HS-27A (cell line): ENCODE measurements at places on chromosomes 16 and 17.

DNA sequence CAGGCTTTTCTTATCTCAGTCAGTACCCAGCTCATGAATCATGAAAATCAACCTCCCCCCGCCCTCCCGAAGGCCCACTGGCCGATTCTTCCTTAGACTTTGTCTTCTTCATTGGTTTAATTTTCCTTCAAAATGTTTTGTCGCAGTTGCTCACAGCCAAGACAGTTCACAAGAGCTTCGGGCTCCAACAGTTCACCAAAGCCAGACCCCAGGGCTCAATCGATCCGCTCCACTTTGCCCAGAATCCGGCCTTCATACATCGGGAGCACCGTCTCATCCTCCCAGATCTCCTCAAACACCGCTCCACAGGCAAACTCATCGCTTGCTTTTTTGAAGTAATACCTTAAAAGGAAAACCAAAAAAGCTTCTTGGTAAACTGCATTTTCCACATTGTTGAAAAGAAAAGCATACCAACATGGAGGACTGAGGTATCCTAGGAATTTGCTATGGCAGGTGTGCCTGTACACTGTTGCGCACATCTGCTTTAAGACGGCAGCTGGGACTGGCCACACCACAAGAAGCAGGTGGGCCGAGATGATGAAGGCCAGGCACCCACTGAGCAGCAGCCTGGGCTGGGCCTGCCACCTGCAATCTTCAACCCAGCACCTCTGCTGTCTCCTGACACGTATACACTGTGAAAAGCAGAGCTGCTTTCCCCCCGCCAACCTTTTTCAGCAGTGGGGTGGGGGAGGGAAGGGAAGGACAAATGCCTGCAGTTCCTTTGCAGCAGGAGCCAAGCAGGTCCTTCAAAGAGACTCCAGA lies 31.5 kb downstream of the AXIN2 start:
- DNase-seq: no peak

GRCh38 chr17:27665549-27665948 lies 34.6 kb downstream of the LGALS9 start:
- no peak for DNase-seq

- DNase-seq: no peak
These were observed 4.2 kb downstream of the SRSF2 start for GRCh38 chr17:76732734-76733617.

DNA sequence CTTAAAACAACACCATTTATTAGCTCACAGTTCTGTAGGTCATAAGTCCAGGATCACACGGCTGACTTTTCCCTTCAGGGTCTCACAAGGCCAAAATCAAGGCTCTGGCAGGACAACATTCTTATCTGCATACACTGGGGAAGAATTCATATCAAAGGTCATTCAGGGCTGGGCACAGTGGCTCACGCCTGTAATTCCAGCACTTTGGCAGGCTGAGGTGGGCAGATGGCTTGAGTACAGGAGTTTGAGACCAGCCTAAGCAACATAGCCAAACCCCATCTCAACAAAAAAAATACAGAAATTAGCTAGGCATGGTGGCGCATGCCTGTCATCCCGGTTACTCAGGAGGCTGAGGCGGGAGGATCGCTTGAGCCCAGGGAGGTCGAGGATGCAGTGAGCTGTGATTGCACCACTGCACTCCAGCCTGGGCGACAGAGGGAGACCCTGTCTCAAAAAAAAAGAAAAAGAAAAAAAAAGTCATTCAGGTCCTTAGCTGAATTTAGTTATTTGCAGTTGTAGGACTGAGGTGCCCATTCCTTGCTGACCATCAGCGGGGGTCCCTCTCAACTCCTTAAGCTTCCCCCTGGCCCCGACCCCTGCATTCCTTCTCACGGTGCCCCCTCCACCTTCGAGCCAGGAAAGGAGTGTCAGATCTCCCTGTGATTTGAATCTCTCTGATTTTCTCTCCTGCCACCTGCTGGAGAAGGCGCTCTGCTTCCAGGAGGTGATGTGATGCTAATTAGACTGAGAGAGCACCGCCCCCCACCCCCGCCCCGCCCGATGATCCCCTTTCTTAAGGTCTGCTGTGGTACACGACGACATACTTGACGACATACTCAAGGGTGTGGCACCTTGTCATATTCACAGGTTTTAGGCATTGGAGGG lies 91.8 kb upstream of the CLEC18A start:
- no peak for DNase-seq

GRCh38 chr17:16529906-16530305 lies 37.9 kb upstream of the LRRC75A start:
- no peak for DNase-seq

DNA sequence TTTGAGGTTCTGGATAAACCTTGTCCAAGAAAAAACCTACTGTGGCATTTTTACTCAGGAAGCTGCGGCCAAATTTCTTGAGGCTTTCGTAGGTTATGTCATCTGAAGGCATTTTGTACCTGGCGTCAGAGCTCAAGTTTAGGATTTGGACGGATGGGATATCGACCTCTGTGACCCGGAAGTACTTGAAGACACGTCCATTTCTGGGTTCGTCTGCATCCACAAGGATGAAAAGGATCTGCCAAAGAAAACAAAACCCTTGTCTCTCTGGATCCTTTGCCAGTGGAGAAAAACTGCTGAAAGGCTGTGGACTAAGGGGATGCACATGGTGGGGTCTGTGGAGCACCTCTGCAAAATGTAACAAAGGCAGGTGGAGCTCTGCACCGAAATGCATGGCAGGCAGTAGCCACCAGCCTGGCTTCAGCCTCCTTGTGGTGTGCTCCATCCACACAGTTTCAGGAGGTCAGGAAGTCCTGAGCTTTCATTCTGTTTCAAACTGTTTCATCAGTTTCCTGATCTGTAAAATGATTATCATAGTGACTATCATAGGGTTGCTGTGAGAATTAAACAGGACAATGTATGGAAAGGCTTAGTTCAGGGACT lies 17.0 kb upstream of the UMOD start:
- no peak for DNase-seq

DNA sequence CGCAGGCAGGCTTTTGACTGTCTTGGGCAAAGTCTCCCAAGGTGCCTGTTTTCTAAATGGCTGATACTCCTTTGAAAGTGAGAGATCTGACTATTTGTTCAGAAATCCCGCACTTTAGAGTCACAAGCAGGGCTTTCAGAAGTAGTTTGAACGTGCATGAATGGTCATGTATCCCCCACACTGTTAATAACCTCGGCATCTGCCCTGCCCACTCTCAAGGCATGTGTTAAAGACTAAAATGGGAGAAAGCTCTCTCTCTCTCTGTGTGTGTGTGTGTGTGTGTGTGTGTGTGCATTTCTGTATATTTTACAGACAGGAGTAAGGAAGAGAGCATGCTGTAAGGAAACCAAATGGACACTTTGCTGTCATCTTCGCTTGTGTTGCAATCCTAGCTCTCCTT lies 163.7 kb downstream of the MAF start:
- DNase-seq: no peak

GRCh38 chr16:87436225-87437172 lies 44.4 kb downstream of the MAP1LC3B start:
- DNase-seq: no peak

GRCh38 chr16:80113873-80114574 lies 426.8 kb upstream of the DYNLRB2 start:
- no peak for DNase-seq

DNA sequence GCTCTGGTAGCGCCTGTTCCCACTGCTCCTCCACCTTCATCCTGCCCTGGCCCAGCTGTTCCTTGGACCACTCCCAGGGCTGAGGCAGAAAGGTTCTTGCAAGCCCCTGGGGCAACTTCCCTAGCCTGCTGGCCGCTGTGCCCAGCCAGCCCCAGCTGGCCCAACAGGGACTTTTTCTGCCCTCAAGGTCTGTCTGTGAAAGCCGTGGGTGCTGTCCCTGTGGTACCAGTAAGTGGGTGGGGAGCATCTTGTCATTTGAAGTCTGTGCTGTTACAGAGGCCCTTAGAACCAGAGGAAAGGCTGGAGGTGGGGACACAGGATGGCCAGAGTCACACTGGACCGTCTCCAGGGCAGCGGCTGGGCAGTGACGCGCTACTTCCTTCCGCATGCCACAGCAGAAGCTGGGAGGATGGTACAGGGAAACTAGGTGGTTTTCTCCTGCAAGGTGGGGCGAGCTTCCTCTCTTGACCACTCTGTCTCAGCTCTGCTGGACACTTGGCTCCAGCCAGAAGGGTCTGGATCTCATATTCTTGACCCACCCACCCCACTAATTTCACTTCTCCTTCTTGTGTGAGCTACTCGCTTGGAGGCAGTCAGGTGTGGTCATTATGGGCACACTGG lies 87.8 kb downstream of the PLCG2 start:
- DNase-seq: no peak

DNA sequence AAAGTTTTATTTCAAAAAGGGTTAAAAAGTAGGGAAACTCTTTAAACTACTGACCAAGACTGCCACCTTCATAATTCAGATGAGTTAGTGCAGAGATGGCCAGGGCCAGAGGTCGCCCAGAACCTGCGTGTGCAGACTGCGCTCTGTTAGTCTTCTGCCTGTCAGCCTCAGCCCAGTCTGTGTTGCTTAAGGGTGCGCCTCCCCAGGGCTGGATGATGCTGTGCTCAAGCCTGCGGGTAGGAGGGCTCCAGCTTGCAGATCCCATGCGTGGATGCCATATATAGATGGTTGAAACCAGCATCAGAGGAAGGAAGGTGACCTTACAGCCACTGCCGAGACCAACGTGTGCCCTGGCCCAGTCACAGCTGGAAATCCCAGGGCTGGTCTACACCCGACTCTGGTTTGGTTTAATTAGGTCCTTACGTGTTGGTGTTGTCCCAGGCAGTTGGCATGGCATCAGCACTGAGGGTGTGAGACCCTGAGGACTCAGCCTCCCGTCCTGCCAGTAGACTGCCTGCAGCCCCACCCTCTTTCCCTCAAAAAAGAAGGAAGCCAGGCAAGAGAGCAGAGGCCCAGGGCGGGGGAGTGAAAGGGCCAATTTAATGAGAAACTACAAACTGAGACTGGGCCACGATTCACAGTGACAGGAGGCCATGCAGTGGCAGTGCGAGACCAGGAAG lies 27.7 kb downstream of the CDIP1 start:
- DNase-seq: no peak

DNA sequence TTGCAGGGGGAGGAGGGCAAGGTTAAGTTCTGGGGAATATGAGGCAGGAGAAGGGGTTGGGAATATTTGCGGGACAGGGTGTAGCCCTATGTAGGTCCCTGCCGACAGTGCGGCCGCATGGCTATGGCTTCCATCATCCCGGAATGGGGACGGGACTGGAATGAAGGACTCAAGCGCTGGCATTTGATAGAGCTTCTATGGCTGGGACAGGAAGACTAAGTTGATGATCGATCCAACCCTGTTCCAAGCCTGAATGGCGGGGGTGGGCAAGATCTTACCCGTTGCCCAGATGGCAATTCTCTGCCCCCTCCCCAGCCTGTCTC lies 47.1 kb downstream of the SRCIN1 start:
- no peak for DNase-seq

DNA sequence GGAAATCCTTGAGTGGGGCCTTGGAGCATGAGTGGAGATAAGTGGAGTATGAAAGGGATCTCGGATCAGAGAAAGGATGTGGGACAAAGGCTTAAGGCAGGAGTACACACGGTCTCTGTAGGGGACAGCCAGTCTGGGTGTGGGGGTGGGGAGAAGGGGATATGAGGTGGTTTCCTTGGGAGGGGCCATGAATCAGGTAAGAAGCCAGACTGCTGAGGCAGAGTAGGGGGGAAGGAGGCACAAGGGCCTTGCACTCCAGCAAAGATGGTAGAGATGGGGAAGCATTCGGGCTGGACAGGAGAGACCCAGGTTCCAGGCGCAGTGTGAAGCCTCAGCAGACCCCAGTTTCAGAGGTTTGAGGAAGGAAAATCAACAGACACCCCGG lies 1.6 kb downstream of the HSD11B2 start:
- no peak for DNase-seq

GRCh38 chr17:19461116-19461515 lies 50.1 kb downstream of the RNF112 start:
- DNase-seq: no peak

DNA sequence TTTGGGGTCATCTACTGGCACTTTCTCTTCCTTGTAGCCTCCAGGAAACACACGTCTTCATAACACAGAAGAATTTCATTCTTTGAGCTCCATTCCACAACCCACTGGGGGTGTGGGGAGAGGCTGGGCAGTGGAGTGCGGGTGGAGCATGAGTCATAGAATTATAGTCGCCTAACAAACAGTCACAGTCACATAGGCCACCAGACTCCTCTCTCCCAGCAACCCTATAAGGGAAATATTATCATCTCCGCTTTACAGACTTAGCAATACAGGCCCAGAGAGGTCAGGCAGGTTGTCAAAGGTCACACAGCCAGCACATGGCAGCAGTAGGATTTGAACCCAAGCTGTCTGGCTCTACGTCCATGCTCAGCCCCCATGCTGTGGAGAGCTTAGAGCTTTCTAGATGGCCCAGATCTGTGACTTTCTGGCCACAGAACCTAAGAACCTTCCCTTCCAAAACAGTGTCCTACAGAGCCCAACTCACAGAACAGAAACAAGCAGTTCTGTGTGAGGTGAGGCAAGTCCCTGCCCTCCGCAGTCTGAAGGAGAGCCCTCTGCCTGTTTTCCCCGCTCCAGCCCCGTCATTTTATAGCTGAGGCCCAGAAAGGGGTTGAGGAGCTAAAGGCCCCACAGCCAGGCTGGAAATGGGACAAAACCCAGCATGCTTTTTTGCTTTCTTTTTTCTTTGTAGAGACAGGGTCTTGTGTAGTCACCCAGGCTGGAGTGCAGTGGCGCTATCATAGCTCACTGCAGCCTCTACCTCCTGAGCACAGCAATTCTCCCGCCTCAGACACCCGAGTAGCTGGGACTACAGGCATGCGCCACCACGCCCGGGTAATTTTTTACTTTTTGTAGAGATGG lies 10.7 kb upstream of the LITAF start:
- no peak for DNase-seq

GRCh38 chr17:57986841-57987580 lies 1.0 kb downstream of the VEZF1 start:
- DNase-seq: no peak

DNA sequence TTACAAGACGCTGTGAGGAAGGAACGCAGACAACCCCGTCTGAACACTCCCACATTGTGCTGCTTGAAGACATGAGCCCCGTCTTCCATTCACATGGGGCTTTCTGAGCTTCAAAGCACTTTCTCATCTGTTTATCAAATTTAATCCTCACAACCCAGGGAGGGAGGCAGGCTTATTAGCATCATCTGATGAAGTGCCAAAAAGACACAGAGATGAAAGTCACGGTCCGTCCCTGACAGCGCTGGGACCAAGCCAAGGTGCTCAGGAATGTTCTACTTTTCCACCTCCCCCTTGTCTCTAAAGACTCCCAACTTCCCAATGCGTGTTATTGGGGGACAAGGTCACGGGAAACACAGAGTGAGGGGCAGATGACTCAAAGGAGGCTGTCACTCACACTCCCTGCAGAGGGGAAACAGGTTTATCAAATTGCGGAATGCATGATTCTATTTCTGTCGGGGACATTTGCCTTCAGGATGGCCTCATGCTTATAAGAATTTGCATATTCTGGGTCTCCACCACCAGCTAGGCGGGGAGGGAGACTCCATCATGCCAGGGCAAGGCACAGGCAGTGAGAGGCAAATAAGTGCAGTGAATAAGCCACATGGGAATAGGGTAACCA lies 10.7 kb downstream of the XYLT1 start:
- DNase-seq: no peak

- no peak for DNase-seq
These were observed 117.9 kb upstream of the TNRC6C start for GRCh38 chr17:77840513-77841165.
